Cortex of kidney (tissue), 1 donor: ENCODE measurements at places on chromosomes 3 and 15.

DNA sequence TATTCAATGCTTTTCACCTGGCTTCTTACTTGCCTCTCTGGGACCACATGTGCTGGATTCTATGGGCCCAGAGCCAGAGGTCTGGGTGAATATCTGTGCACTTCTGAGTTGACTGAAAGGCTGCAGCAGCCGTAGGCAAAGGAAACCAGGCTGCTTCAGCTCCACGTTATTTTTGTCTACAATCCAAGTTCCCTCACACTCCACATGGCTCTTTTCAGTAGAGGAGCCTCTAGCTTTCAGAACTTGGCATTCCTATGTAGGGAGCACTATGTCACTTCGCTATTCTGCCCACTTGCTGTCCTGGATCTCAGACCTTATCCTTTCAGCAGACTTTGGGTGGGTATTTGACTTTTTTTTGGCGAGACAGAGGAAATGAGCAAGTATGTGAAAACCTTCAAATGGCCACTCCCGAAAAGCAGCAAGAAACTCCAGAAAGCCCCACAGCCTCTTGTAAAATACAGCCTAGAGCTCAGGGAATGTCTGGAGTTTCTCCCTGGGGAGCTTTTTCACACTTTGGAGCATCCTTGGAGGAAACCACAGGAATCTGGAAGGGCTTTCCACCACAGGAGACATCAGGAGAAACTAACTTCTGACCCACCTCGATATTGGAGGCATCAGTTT lies 80.9 kb downstream of the DUT start:
- no peak for DNase-seq

GRCh38 chr15:72136170-72137051 lies 18.2 kb downstream of the SENP8 start:
- no peak for DNase-seq

GRCh38 chr3:100536093-100536492 lies 43.7 kb downstream of the TMEM45A start:
- DNase-seq, result no peak

GRCh38 chr3:109224333-109224732 lies 87.8 kb downstream of the C3orf85 start:
- DNase-seq, result no peak

GRCh38 chr3:182793663-182794454 lies 555 bp downstream of the ATP11B start:
- no peak for DNase-seq

GRCh38 chr15:85758655-85758978 lies 36.1 kb downstream of the KLHL25 start:
- DNase-seq, result no peak

DNA sequence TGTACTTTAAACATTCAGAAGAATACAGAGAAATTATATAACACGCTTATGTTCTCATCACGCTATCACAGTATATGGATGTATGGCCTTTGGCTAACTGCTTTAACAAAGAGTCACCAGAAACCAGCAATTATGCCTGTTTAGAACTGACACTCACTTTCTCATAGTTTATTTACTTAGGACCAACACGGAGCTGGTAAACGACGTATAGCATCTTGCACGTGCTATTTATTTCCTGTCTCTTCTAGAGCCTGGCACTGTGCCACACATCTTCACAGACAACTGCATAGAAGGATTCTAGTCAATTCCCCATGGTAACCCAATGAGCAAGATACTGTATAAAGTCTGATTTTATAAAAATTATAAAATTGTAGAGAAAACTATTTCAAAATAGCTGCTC lies 43.6 kb downstream of the TBC1D2B start:
- DNase-seq, result no peak

DNA sequence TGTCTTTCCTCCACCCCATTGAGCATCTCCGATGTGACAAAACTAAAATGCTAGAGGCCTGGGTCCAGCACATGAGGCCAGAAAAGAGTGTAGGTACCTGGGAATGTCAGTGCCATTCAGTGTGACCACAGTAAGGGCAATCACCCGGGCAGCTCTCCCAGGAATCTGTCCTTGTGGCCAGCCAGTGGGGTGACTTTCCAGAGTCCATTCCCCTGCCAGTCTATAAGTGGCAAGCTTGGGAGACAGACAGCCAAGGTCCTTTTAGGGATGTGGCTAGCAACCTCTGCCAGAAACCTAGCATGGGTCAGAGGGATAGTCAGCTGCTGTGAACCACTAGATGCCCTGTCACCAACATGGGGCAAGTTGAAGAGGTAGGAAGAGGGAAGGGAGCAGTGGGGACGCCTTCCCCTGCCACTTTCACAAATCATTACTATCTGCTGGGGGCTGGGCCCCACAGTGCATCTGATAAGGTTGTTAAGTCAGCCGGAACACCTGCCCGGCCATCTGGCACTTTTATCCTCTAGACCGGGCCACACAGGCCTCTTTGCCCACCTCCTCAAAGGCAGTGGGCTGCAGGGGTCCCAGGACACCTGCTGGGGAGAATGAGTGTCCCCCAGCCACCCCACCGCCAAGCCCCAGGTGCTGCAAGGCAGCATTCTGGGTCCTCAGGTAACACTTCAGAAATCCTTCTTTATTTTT lies 24.8 kb upstream of the DET1 start:
- DNase-seq, result no peak

GRCh38 chr3:179848711-179849110 lies 188.0 kb downstream of the PEX5L start:
- DNase-seq, result no peak

DNA sequence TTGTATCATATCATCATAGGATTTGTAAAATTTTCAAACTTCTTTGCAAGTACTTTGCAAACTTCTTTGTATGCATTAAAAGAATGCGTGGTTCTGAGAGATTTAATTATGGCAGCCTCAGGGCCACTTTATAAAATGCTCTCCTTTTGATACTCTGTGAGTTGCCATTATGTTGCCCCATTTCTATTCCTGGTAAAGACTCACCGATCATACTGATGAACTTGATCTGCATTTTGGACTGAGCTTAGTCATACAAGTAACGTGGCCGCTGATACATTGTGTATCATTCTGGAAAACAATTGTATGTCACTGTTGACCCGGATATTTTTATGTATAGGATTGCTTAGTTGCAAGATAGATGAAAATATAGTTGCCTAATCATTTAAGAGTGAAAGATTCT lies 38.8 kb downstream of the AKAP13 start:
- DNase-seq, result no peak

- DNase-seq, result no peak
Measured at GRCh38 chr3:76657909-76658308, 382.0 kb upstream of the ROBO2 start.

DNA sequence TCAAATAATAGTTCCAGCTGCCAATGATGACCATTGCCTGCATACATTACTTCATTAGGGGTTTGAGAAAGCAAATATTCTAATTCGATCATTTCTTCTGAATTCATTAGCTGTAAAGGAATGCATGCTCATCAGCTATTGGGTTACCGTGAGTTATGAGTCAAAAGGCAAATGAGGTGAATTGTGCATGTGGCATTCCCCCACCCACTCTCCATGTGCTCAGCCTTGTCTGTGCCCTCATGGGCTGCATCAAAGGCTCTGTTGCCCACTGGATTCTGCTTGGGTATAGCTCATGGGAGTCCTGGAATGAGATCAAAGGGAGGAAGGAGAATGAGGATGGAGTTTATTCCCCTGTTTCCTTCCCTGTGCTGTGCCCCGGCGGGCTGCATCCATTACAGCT lies 99.3 kb upstream of the CHRNA7 start:
- DNase-seq, result no peak

DNA sequence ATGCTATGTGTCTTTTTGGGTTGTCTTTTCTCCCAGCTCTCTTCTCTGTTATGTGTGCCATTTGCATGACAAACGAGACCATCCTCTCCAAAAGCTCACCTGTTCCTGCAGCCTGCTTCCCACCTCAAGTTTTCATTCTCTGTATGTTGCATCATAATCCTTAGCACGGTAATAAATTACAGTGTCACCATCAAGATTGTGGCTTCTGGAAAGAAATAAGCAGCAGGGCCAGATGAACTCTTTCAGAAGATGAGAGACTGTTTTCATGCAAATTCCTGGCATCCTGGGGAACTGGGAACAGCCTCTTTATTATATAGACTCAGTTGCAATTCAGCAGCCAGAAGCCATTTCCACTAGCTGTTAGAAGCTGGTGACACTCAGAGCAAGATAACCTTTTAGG lies 436.7 kb downstream of the EPHB1 start:
- DNase-seq, result no peak

DNA sequence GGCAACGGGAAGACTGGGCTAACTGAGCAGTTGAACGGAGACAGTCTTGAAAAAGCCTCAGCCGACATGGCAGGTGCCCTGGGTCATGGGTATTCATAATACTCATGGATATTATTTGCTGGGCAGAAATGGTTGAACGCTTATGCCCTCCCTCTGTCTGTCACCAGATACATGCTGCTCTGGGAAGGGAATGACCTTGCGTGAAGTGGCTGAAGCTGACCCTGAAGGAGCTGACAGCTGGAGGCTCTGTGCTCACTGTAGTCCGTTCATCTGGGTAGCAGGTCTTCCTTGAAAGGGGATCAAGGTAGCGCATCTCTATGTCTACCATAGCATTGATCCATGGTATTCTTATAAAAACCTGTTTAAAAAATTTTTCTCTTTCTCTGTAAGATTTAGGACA lies 390.7 kb downstream of the PDCD6IP start:
- DNase-seq, result no peak

GRCh38 chr3:170425491-170426239 lies 7.0 kb downstream of the CLDN11 start:
- DNase-seq, result no peak

DNA sequence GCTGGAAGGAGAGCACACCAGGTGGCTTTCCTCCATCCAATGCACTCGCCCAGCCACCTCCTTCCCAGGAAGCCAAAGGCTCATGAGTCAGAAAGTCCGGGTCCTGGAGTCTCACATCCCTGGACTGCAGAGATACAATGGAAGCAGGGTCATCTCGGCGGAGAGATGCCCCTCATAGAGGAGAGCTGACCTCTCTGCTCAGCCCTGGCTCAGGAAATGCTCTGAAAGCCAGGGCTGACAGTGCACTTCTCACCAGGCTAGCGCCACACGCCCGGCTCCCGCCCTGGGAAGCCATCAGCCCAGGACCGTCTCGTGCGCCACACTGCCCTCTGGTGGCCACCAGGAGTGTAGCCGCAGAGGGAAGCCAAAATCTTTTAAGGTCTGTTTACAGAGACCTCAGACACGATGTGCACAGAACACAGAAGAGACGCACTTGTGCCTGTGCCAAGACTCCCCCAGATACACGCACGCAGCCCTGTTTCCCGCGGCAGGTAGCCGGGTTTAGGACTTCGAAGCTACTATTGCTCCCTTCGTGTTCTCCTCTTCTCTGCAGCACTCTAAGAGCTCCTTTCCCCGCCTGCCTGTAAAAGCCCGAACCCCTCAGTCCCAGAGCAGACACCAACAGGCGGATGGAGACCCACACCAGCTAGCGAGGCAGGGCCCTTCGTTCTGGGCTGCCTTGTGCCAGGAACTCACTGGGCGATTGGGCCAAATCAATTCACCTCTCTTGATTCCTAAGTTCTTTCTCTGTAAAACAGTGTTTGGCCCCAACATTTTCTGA lies 9.7 kb downstream of the NTRK3 start:
- no peak for DNase-seq

DNA sequence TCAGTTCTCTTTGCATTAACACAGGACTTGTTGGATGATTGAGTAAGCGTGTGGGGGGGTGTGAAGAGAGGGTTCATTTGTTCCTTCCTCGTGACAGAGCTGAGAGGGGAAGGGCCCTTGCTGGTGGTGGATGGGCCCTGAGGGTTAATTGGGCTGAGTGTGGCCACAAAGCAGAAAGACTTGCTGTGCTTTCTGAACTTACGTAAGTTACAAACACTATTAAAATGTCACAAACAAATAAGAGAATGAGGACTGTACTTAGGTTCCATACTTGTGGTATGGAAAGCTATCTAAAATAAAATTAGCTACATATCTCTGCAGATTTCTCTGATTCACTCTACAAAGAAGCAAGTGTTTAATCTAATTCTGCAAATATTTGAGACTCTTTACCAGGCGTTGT lies 231.3 kb downstream of the LPP start:
- DNase-seq, result no peak

GRCh38 chr15:92822216-92823144 lies 77.6 kb upstream of the CHD2 start:
- no peak for DNase-seq

DNA sequence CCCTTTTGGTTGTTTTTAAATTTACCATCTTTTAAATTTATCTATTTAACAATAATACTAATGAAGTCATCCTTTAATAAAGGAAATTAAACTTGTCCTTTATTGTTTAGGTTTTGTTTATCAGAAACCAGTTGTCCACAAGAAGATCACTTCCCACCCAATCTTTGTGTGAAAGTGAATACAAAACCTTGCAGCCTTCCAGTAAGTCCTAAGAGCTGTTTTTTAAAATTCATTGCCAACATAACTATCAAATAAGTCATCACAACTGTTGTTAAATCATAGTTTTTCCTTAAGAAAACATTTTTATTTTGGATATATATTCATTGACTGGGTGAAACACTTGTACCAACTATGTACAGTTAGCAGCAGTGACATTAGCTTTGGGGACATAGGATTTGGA lies 59.4 kb downstream of the CALML4 start:
- no peak for DNase-seq

DNA sequence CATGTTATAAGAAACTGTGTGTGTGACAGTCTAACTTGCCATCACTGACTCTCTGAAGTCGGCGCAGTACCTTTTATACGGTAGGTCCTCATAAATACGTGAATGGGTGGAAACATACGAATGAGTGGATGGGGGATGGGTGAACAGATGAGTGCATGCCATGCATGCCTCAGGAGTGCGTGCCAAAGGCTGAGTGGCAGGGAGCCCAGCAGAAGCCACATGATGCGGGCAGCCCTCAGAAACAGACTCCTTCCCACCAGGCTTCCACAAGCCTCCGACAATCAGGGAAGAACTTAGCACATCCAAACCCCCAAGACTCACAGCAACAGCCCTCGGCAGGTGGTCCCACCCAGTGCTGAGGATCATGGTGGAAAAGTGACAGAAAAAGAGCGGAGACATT lies 16.7 kb downstream of the HCN4 start:
- no peak for DNase-seq

DNA sequence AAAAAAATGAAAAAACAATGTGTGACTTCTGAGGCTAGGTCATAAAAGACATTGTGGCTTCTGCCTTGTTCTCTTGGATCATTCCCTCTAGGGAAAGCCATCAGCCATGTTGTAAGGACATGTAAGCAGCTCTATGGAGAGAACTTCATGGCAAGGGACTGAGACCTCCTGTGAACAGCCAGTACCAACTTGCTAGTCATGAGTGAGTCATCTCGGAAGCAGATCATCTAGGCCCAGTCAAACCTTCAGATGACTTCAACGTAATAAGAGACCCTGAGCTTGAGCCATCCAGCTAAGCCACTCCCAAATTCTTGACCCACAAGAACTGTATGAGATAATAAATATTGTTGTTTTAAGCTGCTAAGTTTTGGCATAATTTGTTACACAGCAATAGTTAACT lies 4.9 kb downstream of the MON1A start:
- no peak for DNase-seq

DNA sequence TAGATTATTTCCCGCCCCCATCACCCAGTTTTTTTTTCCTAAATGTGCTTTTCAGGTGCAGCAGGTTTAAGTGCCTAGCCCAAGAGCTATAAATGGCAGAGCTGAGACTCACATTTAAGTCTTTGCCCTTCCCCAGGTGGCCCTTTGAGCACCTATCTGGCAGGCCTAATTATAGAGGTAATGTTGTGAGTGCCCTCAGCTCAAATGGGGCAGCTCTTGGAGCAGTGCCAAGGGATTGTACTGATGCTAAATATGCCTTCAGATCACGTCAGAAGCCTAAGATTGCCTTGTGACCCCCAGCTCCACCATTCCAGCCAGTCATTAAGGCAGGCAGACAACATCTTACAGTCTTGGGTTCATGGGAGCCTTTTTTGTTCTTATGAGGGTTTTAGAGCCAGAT lies 159.5 kb downstream of the RPLP1 start:
- DNase-seq, result no peak
